ENCODE measurements at places on chromosomes 7 and 10.

DNA sequence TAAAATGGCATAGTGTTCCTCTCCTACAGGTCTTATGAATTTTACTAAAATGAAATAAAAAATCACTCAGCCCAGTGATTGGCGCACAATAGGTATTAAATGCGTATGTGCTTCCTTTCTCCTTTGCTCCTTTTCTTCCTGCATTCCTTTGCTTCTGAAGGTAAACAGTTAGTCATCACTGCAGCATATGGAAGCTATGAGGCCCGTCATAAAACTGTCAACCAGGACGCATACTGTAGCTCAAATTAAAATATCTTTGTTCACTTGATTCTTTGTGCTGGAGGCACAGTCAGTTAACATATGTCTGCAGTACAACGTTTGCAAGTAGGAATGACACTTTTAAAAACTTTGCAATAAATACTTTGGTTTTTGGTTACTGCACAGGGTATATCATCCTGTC is 374.7 kb downstream of the TCERG1L start:
- no peak for DNase-seq

DNA sequence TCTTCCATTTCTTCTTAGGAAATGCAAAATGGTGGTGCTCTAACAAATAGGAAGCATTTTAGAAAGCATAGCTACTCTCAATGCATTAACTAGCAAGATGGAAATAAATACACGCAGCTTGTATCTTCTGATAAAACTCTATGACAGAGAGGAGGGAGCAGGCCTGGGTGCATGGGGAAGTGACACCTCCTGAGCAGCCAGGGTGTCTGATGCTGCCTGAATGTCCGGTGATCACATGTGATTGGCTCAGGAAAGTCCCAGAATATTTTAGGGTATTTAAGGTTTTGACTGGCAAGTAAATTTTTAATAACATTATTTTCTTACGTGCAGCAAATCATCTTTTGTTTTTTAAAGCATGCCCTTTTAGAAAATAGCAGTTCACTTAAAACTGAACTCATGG is 261.0 kb upstream of the KLF6 start:
- DNase-seq = no peak

DNA sequence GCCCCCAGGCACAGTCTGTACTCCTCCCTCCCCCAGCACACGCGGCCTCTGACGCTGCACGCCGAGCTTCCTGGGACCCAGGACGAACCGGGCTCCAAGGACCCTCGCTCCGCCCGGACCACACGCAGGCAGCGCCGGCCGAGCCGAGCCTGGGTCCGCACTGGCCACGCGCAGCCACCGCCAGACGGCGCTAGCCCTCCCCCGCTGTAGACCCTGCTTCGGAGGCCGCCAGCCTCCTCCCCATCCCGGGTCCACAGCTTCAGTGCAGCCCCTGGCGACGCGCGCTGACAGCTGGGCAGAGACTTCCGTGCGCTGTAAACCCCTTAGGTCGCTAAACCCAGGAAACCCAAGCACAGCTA is 936 bp upstream of the TCERG1L start:
- DNase-seq = peak; percentile 41

- no peak for DNase-seq
Measured at GRCh38 chr10:1488970-1489548, 248.3 kb downstream of the ADARB2 start.

DNA sequence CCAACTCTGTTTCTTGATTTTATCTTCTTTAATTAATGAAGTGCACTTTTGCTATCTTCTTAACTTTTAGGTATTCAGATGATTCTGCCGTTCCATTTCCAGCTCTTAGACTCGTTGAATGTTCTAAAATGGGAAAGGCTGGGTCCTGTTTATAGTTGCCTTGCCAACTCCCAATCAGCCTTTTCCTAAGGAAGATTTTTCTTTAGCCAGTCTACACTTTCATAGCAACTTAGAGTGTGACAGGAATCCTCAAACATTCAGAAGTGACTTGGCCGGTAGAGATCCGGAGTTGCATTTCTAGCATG is 23.0 kb upstream of the TRIL start:
- DNase-seq = no peak

DNA sequence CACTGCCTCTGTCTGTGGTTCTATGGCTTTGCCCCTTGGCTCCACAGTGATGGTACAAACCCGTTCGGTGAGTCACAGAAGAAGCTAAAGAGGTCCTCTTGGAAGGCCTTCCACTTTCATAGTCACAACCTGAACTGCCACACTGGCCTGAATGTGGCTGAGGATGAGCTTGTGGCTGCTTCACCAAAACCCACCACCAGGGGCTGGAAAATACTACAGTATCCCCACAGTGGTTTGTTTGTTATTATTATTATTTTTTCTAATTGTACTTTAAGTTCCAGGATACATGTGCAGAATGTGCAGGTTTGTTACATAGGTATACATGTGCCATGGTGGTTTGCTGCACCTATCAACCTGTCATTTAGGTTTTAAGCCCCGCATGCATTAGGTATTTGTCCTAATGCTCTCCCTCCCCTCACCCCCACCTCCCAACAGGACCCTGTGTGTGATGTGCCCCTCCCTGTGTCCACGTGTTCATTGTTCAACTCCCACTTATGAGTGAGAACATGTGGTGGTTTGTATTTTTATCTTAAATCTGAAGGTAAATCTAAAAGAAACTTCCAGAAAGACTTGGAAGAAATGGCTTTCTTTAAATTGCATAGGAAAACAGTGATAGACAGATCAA is 160.8 kb upstream of the NPSR1 start:
- peak; percentile 25 for DNase-seq

GRCh38 chr7:147571436-147572185 is 1019.0 kb upstream of the C7orf33 start:
- no peak for DNase-seq

Data from NCI-H82 (cell line).